ENCODE measurements at places on chromosomes 1 and 21.

DNA sequence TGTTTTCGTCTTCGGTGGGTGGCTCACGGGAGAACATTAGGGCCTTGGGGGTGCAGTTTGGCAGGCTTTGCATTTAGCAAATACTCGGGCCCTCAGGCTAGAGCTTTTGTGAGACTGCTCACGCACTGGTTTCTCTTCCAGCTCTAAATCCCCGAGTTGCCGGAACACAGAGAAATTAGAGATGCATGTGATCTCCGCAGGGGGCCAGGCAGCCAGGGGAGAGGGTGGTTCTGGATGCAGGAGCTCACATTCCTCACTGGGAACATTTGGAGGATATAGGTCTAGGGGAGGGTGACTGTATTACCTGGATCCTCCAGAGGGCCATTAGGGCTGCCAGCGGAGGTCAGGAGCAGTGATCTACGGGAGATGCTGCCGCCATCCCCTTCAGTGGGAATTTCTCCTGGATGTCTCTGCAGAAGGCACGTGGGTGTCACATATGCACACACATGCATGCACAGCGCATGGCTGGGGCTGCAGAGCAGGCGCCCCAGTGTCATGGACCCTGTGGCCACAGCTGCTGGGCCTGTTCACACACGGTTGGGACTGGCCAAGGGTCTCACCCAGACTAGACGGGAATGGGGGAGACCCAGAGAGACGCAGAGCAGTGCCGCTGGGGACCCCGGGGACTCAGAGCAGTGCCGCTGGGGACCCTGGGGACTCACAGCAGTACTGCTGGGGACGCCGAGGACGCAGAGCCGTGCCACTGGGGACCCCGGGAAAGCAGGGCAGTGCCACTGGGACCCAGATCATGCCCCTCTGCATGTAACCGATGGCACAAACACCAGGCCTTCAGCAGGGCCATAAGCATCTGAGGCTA lies 258.7 kb downstream of the CAMTA1 start:
- no peak for DNase-seq

- DNase-seq = no peak
Observed at GRCh38 chr1:244137725-244138124, 86.6 kb downstream of the ZBTB18 start.

DNA sequence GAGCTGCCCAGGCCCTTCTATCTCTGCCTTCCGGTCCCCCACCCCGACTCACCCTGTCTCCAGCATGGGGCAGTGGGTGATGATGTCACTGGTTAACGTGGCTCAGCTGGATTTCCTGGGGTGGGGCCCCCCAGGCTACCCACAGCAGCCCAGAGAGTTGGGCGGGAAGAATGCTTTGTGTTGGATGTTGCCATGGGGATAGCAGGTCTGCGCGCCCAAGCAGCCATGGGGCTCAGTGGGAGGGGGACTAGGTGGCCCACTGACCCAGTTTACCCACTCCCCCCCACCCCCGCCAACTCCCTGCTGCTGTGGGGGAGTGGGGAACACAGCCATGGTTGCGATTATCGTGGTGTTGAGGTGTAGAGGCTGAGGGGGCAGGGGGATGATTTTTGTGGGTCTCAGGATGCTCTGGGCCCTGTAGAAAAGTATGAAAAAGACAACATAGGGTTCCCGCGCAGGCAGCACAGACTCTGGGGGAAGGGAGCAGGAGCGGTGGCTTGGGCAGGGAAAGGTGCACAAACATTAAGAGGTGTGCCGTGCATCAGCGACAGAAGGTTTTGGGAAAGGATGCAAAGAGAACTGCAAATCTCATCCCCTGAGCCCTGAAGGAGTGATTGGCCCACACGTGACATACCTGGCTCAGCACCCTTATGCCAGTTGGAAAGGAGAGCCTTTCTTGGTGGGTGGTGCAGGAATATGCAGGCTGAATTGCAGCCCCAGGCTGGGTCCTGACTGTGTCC lies 8.5 kb downstream of the CELSR2 start:
- no peak for DNase-seq

DNA sequence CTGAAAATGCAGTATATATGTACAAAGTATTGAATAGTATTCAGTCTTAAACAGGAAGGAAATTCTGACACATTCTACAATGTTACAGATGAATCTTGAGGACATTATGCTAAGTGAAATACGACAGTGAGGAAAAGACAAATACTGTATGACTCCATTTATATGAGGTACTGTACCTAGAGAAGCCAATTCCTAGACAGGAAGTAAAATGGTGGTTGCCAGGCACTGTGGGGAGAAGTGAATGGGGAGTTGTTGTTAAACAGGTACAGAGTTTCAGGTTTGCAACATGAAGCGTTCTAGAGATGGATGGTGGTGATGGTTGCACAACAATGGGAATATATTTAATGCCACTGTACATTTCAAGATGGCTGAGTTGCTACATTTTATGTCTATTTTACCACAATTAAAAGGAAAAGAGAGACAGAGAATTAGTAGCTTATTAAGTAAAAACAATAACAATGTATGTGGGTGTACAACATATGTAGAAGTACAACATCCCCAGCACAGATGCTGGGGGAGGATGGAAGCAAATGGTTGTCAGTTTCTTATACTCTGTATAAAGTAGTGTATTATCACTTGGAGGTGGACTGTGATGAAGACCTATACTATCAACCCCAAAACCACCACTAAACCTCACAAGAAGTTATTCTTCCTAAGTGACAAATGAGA lies 3.9 kb upstream of the RAB4A start:
- no peak for DNase-seq

- no peak for DNase-seq
Observed at GRCh38 chr1:35122311-35122710, 43.1 kb downstream of the ZMYM1 start.

DNA sequence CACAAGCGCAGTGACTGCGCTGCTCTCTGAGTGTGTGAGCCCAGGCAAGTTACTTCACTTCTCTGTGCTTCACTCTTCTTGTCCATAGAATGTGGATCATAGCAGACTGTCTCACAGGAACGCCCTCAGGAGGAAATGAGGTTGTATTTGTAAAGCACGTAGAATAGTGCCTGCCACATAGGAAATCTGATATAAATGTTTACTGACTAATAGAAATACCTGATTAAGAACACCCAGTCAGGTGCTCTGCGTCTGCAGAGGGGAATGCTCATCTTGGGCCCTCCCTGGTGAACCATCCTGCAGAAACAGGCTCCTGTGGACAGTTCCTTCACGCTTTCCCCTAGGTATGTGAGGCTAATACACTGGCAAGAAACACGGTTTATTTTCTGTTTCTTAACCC lies 100.3 kb downstream of the BEND5 start:
- DNase-seq = no peak

GRCh38 chr1:5595531-5596170 lies 396.6 kb downstream of the NPHP4 start:
- DNase-seq = no peak

DNA sequence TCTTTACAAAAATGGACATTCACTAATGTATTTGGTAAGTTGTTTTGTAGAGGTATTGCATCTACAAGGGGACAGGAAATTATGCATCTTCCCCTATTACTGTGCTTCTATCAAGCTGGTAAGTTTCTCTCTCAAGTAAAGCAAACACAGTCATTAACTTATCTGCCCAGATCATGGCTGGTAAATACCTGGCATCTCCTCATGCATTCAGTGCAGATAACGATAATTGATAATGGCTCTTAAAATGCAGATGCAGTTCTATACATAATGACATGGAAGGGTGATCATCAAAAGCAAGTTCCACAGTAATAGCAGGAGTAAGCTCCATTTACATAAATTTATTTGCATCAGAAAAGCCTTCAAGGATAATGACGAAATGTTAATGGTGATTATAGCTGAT lies 122.4 kb downstream of the SIPA1L2 start:
- no peak for DNase-seq

DNA sequence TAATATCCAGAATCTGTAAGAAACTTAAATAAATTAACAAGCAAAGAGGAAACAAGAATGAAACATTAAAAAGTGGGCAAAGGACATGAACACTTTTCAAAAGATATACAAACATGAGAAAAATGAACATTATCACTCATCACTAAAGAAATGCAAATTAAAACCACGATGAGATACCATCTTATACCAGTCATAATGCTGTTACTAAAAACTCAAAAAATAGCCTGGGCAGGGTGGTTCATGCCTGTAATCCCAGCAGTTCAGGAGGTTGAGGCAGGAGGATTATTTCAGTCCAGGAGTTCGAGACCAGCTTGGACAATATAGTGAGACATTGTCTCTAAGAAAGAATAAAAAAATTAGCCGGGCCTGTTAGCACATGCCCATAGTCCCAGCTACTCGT lies 6.1 kb downstream of the ZNF124 start:
- DNase-seq = no peak

DNA sequence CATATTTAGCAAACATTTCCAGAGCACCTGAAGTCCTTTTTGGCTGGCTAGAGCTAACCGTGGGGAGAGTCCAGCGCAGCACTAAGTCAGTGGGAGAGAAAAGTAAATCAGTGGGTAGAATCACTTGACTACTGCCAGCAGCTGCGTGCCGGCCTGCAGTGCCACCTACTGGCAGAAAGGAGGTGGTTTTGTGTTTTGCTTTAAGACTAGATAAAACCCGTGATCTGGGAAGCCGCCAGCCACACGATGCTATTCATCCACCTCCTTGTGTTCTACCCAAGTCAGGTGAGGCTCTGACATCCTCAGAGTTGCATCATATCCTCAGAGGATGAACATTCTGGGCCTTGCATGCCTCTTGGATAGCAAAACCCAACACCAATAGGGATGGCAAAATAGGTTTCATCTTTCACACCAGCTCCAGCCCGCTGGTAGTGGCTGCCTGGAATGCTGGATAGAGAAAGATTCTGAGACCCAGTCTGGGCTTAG lies 14.1 kb upstream of the HEYL start:
- peak; percentile 61 for DNase-seq

DNA sequence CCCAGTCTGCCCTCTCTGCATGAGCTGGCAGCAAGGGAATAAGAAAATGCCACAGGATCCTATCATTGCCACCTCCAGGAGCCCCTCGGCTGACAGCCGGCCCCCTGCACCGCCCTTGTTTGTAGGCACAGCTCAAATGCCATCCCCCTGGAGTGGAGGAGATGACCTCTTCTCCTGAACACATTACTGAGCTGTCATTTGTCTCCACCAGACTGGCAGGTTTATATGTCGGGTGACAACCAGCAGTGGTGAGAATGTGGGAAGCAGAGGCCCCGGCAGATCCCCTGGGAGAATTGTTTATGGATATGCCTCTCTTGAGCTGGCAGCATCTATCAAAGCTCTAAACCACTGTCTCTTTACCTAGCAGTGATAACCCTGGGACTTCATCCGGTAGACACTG lies 135.4 kb upstream of the FMN2 start:
- DNase-seq = no peak

DNA sequence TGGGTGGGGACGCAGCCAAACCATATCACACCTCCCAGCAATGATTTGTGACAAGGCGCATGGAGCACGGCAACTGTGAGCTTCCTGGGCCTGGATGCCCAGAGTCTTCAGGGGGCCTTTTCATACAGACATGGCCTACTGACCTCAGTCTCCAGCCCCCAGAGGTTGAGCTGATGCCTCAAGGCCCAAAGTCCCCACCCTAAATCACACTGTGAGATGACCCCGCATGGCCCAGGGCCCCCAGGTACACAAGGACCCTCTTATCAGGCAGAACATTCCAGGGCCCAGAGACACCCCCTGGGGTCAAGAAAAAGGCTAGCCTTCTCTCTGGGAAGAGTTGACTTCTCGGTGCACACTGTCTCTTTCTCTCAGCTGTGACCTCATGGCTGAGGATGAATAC lies 179.7 kb upstream of the C1orf174 start:
- DNase-seq = no peak

- no peak for DNase-seq
Observed at GRCh38 chr1:183473217-183473536, 878 bp downstream of the SMG7 start.

- DNase-seq = no peak
Observed at GRCh38 chr1:200739702-200740570, 1.2 kb downstream of the CAMSAP2 start.

DNA sequence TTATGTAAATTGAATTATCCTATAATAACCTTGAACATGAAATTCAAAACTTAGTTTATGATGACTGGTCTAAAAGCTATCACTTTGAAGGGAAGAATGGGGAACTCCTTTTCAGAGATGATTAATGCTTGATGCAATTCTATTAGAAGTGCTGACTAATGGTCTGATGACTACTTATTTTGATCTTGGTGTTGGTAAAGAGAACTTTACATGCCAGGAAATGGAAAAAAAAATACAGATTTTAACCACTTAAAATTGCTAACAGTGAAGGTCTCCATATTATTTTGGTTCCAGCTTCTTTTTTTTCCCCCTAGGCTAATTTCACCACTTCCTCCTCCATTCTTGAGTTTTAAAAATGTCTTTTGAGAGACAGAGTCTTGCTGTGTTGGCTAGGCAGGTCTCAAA lies 22.9 kb downstream of the S1PR1 start:
- DNase-seq = peak; percentile 80

GRCh38 chr1:227215863-227216510 lies 102.3 kb downstream of the CDC42BPA start:
- DNase-seq = no peak

DNA sequence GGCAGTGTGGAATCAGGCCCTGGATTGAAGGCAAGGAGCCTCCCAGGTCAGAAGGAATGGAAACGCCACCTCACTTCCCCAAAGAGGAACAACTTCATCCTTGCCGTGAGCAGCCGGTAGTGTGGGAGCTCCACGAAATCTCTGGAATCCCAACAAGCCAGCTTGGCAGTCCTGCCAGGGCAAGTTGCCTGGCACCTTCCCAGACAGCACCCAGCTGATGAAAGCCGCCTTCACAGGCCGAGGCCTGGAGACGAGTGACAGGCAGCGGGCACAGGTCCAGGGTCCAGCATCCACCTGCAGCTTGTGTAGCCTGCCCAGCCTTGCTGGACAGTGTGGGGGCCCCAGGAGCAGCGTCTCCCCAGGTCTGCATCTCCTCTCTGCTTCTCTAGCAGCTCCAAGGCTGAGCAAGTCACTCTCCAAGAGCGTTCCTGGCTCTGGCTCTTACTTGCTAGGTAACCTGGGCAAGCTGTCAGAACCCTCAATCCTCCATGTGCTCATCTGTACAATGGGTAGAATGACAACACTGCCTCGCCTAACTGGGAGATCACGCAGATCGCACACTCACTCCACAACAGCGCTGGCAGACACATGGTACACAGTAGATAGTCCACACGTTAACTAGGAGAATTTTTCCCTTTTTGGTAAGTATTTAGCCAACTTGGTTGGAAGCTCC lies 43.0 kb downstream of the ACOT7 start:
- DNase-seq = no peak

DNA sequence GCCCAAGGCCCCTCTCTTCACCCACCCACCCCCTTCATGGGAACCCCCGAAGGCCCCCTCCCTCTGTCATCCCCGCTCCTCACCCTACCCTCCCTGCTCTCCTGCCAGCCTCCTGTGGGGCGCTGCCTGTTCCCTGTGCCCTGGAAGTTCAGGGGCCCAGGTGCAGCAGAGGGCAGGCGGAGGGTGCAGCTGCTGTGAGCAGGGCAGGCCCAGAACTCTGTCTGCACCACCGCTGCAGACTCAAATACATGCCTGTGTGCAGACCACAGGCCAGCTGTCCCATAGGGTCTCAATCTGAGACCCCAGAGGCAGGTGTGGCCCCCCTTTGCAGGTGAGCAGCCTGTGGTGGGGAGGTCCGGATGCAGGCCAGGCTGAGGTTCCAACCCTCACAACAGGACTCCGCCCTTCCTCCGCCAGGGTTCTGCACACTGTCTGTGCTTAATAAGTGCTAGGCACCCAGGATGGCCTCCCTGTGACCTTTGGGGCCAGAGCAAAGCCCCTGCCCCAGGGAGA lies 62.5 kb downstream of the WNT9A start:
- DNase-seq = no peak

- DNase-seq = no peak
Observed at GRCh38 chr21:46606427-46606813, 1.5 kb upstream of the S100B start.

Data from hematopoietic multipotent progenitor cell treated with erythropoietin and hydrocortisone succinate and interleukin-3 and kit ligand, for 15 days (in vitro differentiated cells).